ENCODE measurements at places on chromosomes 1 and 21.

- DNase-seq = no peak
Observed at GRCh38 chr1:224785622-224786021, 143.9 kb upstream of the DNAH14 start.

DNA sequence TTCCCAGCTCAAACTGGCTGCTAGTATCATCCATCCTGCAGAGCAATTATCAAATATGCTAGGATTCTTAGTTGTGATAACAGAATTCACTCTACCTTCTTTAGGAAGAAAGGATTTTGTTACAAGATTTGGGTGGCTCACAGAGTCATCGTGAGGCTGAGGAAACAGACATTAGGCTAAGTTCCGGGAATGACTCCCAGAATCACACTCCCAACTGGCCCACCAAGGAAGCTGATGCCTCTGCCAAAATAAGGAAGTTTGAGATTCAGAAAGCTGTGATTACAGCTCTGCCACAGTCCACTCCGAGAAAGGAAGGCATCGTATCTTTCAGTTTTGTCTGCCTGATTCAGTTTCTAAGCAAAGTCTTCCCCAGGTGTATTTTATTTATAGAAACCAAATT is 50.6 kb upstream of the LYPLAL1 start:
- no peak for DNase-seq

DNA sequence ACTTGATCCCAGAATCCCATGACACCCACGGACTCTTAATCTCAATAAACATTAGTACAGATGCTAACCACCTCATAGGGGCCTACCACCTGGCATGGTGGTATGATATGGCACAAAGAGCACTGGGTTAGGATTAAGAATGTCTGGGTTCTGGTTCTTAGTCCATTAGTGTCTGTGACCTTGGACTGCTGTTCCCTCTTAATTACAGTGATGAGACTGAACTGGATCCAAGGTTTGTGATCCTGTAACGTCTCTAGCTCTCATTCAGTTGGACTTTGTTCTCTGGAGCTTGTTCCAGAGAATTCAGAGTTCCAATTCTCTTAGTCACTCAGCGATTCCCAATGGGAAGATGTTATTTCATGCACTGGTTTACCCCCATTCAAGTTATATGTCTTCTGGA is 23.6 kb upstream of the PIGC start:
- no peak for DNase-seq

GRCh38 chr21:31110430-31110829 is 72.2 kb upstream of the KRTAP19-8 start:
- DNase-seq = no peak

GRCh38 chr1:53655931-53656746 is 82.8 kb downstream of the GLIS1 start:
- DNase-seq = no peak

- DNase-seq = no peak
Observed at GRCh38 chr1:62725255-62725654, 37.1 kb upstream of the DOCK7 start.

DNA sequence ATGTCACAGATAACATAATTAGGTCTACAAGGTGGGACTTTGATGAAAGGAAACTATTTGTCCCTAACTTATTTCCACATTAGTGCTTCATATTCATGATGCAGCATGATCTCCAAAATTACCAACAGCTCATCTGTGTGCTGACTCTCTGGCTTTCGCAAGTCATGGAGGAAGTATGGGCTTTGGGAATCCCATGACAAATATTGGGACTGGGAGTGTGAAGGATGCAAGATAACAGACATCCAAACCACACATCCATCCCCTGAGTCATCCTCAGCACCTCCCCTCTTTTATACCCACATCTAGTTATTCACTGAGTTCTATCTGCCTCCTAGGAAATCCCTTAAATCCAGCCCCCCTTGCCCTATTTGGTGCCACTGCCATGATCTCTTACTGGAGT is 102.8 kb upstream of the COL24A1 start:
- DNase-seq = no peak

DNA sequence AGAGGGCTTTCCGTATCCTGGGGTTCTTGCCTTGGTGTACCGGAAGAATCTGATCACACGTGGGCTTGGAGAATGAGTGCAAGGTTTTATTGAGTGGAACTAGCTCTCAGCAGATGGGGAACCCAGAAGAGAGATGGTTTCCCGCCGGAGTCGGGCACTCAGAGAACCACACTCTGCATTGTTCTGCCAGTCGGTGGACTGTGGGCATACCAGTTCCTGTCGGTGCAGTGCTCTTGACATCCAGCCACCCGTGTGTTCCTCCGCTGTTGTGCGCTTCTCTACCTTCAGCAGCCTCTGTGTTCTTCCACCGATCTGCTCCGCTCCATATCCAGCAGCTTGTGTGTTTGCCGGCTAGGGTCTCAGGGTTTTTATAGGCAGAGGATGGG is 10.8 kb upstream of the PPIE start:
- DNase-seq = no peak

Data from stimulated activated CD8-positive, alpha-beta memory T cell treated with anti-CD3 and anti-CD28 coated beads, Interleukin-7, amount 100 ng/mL, for 1 hour (primary cell).